ENCODE measurements at places on chromosomes 1 and 21.

GRCh38 chr1:179966551-179966950 is 11.9 kb downstream of the CEP350 start:
- DNase-seq, result no peak

DNA sequence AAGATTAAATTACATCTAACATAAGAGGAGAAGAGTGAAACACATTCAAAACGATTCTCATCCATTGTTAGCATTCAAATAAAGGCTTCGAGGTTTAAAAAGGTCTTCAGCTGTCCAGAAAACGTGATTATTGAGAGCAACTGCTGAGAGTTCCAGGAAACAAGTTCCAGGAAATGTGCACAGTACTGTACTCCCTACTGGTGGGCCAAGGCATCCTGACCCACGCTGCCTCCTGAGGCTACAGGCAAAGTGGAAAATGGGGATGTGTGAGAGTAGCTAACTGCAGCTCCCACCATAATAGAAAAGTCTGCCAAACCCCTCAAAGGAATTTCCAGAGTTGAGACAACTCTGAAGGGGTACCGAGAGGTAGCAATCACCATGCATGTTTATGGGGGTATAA is 2.0 kb downstream of the VAV3 start:
- DNase-seq, result no peak

- DNase-seq, result no peak
Observed at GRCh38 chr1:147892731-147893214, 9.8 kb upstream of the GJA8 start.

- no peak for DNase-seq
Observed at GRCh38 chr21:17987382-17988101, 168.4 kb upstream of the C21orf91 start.

DNA sequence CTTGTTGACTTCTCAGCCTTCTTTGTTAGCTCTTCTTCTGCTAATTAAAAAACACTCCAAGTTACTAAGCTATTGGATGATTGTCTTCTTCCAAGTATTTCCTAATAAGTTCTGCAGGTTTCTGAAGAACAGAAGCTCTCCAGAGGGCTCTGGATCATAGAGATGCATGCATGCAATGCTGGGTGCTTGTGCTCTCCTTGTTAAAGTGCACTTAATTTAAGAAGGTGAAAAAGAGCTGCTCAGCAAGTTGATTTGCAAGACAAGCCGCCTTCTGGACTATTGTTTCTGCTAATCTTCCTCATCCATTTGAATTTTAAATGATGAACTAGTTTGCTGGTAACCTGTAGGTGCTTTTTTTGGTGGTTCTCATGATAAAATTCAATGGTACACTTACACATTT is 16.1 kb downstream of the RRP15 start:
- no peak for DNase-seq

GRCh38 chr1:180778782-180779398 is 133.8 kb upstream of the KIAA1614 start:
- DNase-seq, result no peak

GRCh38 chr1:21655748-21656147 is 13.4 kb downstream of the RAP1GAP start:
- DNase-seq, result no peak

- DNase-seq, result no peak
Observed at GRCh38 chr1:150005606-150006005, 4.9 kb downstream of the OTUD7B start.

DNA sequence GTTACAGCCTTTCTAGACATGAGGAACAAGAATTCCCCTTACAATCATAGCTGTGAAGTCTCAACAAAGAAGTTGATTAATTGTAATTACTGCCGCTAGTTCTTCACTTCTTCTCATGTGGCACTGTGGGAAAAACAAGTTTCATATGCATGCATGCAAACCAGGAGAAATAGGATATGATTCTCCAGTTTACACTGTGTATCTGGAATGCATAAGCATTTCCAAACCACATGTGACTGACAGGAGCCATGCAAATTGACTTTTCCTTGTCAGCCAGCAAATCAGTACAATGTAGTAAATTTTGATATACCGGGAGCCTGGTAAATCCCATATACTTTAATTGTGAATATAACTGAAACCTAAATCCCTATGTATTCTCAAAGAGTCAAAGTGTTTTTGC is 279.3 kb downstream of the PAPPA2 start:
- DNase-seq, result no peak

GRCh38 chr1:111870181-111870580 is 114.5 kb downstream of the DDX20 start:
- no peak for DNase-seq

- DNase-seq, result no peak
Observed at GRCh38 chr21:18070392-18070791, 174.2 kb upstream of the CHODL start.

DNA sequence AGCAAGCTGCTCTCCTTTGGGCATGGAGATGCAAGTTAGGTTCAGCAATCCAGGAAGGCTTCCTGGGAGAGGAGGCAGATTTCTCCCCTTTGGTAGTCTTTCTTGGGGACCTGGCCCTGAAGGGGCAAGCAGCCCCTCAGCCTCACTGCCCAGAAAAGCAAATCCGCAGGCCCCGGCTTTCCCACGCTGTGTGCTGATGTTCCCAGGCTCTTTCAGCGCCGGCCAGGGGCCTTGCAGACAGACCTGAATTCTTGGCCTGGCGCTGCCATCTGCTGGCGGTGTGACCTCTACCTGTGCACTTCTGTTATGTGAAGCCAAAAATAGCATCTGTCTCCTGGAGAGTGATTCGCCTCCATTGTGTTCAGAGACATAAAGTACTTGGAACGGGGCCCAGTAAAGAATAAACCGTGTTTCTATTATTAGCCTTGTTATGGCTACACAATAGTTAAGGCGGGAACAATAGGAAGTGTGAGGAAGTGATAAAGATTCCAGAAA is 64.8 kb downstream of the ALPL start:
- no peak for DNase-seq

- DNase-seq, result no peak
Observed at GRCh38 chr21:31623664-31624063, 35.8 kb upstream of the SOD1 start.

Measured in effector memory CD4-positive, alpha-beta T cell (primary cell).